Activated CD8-positive, alpha-beta memory T cell treated with anti-CD3 and anti-CD28 coated beads for 24 hours (primary cell): ENCODE measurements at places on chromosomes 13 and 19.

- no peak for DNase-seq
These were observed 58.8 kb upstream of the UBL3 start for GRCh38 chr13:29909081-29909730.

DNA sequence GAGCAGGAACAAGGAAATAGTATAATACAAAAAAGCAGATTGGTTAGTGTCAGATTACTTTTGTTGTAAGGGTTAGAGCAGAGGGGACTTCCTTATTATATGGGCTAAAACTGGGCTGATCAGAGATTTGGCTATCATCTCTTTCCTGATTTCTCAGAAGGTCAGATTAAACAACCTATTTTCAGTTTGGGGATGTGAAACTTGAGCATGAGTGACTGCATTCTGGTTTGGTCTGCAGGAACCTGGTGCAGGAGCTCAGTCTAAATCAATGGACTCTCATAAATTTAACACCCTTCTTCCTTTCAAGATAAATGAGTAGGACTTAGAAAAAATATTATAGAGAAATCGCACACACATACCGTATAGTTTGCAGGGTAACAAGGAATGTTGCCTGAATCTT lies 12.9 kb upstream of the RFXAP start:
- no peak for DNase-seq

DNA sequence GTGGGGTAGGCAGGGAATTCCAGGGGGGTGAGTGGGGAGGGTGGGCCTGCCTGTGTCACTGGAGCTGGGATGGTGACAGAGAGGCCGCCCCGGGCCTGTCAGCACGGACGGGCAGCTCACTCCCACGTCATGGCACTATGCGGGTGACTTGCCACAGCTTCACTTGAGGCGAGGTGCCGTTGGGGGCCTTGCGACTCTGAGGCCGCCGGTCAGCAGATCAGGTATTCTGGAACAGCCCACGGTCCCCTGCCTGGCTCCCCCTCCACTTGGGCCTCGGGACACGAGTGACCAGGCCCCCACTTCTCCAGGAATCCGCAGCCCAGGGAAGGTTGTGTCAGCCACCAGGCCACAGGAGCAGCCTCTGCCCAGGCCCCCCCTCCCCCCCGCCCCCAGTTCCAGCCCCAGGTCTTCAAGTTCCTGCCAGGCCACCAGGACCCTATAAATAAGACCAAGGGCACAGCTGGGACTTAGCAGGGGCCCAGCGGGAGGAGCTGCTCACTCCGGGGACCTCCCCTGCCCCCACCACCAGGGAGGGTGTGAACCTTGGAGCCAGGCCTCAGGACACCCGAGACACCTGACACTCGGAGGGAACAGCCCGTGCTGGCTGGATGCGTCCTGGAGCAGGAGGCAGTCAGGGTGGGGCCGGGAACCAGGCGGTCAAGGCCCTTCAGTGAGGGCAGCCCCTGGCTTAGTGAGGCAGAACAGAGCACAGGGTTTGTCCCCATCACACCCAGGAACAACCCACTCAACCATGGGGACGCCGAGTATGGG lies 2.7 kb upstream of the MIDN start:
- DNase-seq = peak; percentile 69

- DNase-seq = no peak
These were observed 48.0 kb downstream of the RFC3 start for GRCh38 chr13:33865945-33866344.

GRCh38 chr19:51461723-51462161 lies 3.5 kb upstream of the SIGLEC8 start:
- DNase-seq = no peak

GRCh38 chr19:6472713-6473112 lies 8.6 kb downstream of the CRB3 start:
- no peak for DNase-seq

GRCh38 chr13:99558570-99559180 lies 57.4 kb downstream of the TM9SF2 start:
- no peak for DNase-seq
